ENCODE measurements at places on chromosomes 5 and 9. TPM values are rescaled to one million over a fixed set of nuclear protein-coding genes. Genes with fewer than 3 reads are reported as not detected.

The PLCXD3 gene
- not detected for total RNA-seq

The RHOBTB3 gene
- total RNA-seq: 3.6 TPM

GRCh38 chr9:34547960-34548611 is 25.3 kb upstream of the ENHO start:
- DNase-seq: no peak
- no peak overlapping the region for H3K27ac ChIP-seq
- no peak overlapping the region for H3K4me3 ChIP-seq

- H3K27ac ChIP-seq: no peak overlapping the region
- H3K36me3 ChIP-seq: no peaks in the 10 kb centered on the region
- no peaks in the 10 kb centered on the region for H3K27me3 ChIP-seq
- no peak for DNase-seq
- H3K4me1 ChIP-seq: no peaks in the 10 kb centered on the region
Observed at GRCh38 chr5:73136055-73136562, 15.7 kb downstream of the TMEM171 start.

- H3K27me3 ChIP-seq: no peaks in the 10 kb centered on the region
- peaks cover 14% of the 10 kb centered on the region for H3K36me3 ChIP-seq
- H3K4me1 ChIP-seq: peaks cover 3% of the 10 kb centered on the region
- H3K4me3 ChIP-seq: no peak overlapping the region
Observed at GRCh38 chr5:179767496-179768100, 26.2 kb upstream of the LTC4S start.

DNA sequence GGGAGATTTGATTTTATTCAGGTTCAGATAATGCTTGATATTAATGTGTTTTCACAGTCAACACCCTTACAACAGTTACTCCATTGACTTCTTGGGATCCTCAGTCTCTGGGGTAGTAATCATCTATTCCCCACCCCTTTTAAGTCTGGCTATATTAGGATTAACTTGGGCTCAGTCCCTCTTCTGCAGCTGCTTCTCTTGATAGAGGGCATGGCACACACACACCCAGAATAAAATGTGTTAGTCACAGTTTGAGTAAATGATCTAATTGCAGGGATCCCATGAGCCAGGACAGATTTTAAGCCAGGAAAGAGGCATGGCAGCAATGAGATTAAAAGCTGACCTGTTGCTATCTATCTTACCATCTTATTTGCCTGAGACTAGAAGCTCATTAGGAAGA is 53.7 kb upstream of the VLDLR start:
- DNase-seq: no peak
- no peaks in the 10 kb centered on the region for H3K27me3 ChIP-seq
- no peak overlapping the region for H3K4me3 ChIP-seq

- DNase-seq: no peak
- H3K27me3 ChIP-seq: no peaks in the 10 kb centered on the region
- H3K4me3 ChIP-seq: no peak overlapping the region
- no peaks in the 10 kb centered on the region for H3K36me3 ChIP-seq
Observed at GRCh38 chr5:6889030-6889429, 175.8 kb downstream of the TENT4A start.

- H3K4me1 ChIP-seq: no peaks in the 10 kb centered on the region
- DNase-seq: no peak
- no peaks in the 10 kb centered on the region for H3K27me3 ChIP-seq
- H3K4me3 ChIP-seq: no peak overlapping the region
- H3K36me3 ChIP-seq: no peaks in the 10 kb centered on the region
- H3K27ac ChIP-seq: no peak overlapping the region
Observed at GRCh38 chr5:54081415-54081814, 229.0 kb downstream of the ARL15 start.

GRCh38 chr9:36126016-36126730 is 10.4 kb upstream of the GLIPR2 start:
- no peak overlapping the region for H3K27ac ChIP-seq
- H3K36me3 ChIP-seq: peaks cover 6% of the 10 kb centered on the region
- no peaks in the 10 kb centered on the region for H3K27me3 ChIP-seq

GRCh38 chr9:91522481-91522880 is 98.8 kb upstream of the NFIL3 start:
- peaks cover 2% of the 10 kb centered on the region for H3K27me3 ChIP-seq
- no peaks in the 10 kb centered on the region for H3K4me1 ChIP-seq
- H3K36me3 ChIP-seq: no peaks in the 10 kb centered on the region
- H3K27ac ChIP-seq: no peak overlapping the region

DNA sequence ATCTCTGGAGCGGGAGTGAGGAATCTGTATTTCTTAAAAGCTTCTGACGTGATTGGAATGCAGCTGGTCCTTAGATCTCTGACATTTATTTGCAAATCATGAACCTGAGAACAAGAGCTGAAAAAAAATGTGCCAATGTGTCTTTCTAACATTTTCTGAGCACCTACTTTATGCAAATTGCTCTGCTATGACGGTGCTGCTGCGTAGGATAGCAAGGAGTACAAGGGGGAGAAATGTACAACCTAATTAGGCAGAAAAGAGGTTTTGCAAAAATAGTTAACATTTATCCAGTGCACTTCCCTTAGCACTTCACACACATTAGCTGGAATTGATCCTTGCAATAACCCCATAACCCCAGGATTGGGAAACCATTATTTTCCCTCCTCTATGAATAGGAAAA is 357.5 kb downstream of the TLE4 start:
- no peaks in the 10 kb centered on the region for H3K4me1 ChIP-seq
- H3K4me3 ChIP-seq: no peak overlapping the region
- H3K36me3 ChIP-seq: no peaks in the 10 kb centered on the region
- H3K27ac ChIP-seq: no peak overlapping the region
- H3K27me3 ChIP-seq: no peaks in the 10 kb centered on the region

- H3K27ac ChIP-seq: peak overlapping the region; percentile 53
- no peaks in the 10 kb centered on the region for H3K27me3 ChIP-seq
- no peaks in the 10 kb centered on the region for H3K36me3 ChIP-seq
- peak; percentile 27 for DNase-seq
Observed at GRCh38 chr5:35780236-35780635, 76.5 kb upstream of the IL7R start.

GRCh38 chr5:1856596-1857255 is 26.0 kb downstream of the IRX4 start:
- H3K27ac ChIP-seq: no peak overlapping the region
- H3K27me3 ChIP-seq: peaks cover 2% of the 10 kb centered on the region
- DNase-seq: no peak
- H3K36me3 ChIP-seq: no peaks in the 10 kb centered on the region
- H3K4me3 ChIP-seq: no peak overlapping the region

DNA sequence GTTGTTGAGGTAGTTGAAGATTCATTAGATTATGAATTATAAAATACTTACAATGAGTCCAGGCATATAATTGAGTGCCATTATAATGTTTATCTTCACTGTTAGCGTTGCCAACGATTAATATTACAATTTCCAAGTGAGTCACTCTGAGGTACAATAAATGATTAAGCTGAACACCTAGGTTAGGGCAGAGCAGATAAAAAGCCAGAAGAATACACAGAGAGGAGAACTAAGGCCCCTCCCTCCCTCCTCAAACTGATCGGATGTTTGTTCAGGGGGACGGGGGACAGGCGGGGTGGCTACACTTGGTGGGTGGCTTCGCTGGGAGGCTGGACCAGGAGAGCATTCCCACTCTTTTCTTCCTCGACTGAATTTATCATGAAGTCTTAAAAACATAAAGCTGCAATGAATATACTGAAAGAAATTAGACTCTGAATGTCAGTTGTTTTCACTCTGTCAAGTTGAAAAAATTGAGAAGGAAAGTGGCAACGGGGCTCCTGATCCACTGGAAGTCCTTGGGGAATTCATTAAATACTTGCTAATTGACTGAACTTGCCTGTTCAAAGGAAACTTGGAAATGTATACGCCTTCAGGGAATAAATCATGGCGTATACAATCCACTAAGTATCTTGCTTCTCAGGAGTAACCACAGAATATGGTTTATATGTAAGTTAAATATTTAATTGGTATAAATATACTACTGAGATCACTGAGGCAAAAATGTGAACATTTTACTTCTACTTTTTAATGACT is 198.1 kb downstream of the TSSK1B start:
- no peak for DNase-seq
- no peak overlapping the region for H3K4me3 ChIP-seq
- no peaks in the 10 kb centered on the region for H3K27me3 ChIP-seq
- no peaks in the 10 kb centered on the region for H3K4me1 ChIP-seq
- H3K27ac ChIP-seq: no peak overlapping the region
- no peaks in the 10 kb centered on the region for H3K36me3 ChIP-seq

DNA sequence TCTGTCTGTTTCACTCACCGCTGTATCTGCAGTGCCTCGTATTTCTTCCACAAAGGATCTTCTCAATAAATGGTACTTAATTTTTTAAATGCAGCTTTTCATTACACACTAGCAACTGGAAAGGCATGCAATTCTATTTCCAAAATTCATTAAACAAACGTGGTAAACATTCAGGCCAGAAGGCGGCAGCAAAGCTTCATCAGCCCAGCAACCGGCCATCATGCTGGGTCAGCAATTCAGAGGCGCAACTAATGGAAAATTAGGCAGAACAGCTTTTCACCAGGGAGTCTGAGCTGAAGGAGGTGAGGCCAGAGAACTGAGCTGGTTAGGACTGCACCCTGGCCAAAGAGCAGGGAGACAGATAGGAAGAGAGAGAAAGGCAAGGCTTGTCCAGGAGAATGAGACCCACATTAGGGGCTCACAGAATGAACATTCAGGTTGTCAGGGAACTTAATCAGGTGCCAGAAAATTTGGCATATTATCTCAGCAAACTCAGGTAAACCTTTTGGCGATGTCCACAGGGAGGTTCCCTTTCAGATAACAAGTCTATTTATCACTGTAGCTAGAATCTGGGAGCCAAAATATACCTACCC is 17.7 kb upstream of the RNF180 start:
- H3K4me1 ChIP-seq: no peaks in the 10 kb centered on the region
- no peak overlapping the region for H3K4me3 ChIP-seq
- no peak overlapping the region for H3K27ac ChIP-seq
- no peak for DNase-seq
- H3K36me3 ChIP-seq: no peaks in the 10 kb centered on the region

DNA sequence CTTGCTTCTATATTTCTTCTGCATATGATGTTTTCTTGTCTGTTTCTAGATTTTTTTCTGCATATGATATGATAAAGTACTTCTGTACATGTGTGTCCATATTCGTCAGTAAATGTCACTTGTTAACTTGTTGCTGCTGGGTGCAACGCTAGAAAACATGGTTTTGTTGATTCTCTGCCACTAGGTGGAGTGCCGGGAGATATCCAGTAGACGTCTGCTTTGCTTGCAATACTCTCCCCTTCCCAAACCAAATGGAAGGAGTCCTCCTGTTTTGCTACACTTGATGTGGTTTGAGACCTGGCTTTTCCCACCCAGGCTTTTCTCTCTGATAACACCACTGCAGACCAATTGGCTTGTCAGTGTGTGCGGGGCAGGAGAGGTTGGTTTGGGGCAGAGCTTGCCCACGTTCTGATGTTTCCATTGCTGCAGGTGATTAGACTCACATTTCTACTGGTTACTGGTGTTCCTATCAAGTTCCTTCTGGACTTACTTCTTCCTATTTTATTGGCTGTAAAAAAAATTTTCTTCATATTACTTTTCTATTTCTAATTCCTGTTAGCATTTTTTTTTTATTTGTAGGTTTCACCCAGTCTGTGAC is 900.0 kb upstream of the CDH10 start:
- no peak overlapping the region for H3K27ac ChIP-seq
- H3K4me3 ChIP-seq: no peak overlapping the region
- no peaks in the 10 kb centered on the region for H3K36me3 ChIP-seq

- no peak overlapping the region for H3K4me3 ChIP-seq
- H3K27me3 ChIP-seq: peaks cover 32% of the 10 kb centered on the region
- no peak for DNase-seq
- H3K27ac ChIP-seq: no peak overlapping the region
- H3K4me1 ChIP-seq: no peaks in the 10 kb centered on the region
- no peaks in the 10 kb centered on the region for H3K36me3 ChIP-seq
Observed at GRCh38 chr9:137881591-137882505, 4.3 kb downstream of the CACNA1B start.

DNA sequence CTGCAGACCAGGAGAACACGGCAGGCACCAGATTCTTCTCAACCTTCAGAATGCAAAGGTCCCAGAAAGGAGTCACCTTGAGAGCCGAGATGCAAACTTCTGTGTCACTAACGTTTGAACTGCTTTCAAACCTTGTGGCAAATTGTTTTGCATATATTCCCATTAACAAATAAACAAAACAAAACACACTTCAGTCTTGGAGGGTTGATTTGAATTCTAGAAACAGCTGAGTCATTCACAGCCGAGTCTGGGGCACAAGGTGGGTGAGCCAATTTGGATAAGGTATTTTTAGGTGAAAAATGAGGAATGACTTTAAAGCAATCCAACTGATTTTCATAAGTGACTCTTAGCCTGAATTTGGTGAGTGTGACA is 38.8 kb upstream of the ANKRD33B start:
- H3K4me1 ChIP-seq: no peaks in the 10 kb centered on the region
- DNase-seq: no peak
- no peak overlapping the region for H3K4me3 ChIP-seq
- H3K27ac ChIP-seq: no peak overlapping the region

GRCh38 chr9:33677961-33678360 is 117.4 kb upstream of the PRSS3 start:
- H3K27ac ChIP-seq: no peak overlapping the region
- H3K36me3 ChIP-seq: no peaks in the 10 kb centered on the region
- peaks cover 2% of the 10 kb centered on the region for H3K27me3 ChIP-seq
- peaks cover 8% of the 10 kb centered on the region for H3K4me1 ChIP-seq
- no peak overlapping the region for H3K4me3 ChIP-seq
- no peak for DNase-seq

GRCh38 chr5:170937914-170938313 is 76.1 kb downstream of the RANBP17 start:
- no peak overlapping the region for H3K27ac ChIP-seq
- H3K4me1 ChIP-seq: no peaks in the 10 kb centered on the region
- no peaks in the 10 kb centered on the region for H3K27me3 ChIP-seq
